ENCODE measurements at places on chromosomes 7 and 10. TPM values are rescaled to one million over a fixed set of nuclear protein-coding genes. Genes with fewer than 3 reads are reported as not detected.

DNA sequence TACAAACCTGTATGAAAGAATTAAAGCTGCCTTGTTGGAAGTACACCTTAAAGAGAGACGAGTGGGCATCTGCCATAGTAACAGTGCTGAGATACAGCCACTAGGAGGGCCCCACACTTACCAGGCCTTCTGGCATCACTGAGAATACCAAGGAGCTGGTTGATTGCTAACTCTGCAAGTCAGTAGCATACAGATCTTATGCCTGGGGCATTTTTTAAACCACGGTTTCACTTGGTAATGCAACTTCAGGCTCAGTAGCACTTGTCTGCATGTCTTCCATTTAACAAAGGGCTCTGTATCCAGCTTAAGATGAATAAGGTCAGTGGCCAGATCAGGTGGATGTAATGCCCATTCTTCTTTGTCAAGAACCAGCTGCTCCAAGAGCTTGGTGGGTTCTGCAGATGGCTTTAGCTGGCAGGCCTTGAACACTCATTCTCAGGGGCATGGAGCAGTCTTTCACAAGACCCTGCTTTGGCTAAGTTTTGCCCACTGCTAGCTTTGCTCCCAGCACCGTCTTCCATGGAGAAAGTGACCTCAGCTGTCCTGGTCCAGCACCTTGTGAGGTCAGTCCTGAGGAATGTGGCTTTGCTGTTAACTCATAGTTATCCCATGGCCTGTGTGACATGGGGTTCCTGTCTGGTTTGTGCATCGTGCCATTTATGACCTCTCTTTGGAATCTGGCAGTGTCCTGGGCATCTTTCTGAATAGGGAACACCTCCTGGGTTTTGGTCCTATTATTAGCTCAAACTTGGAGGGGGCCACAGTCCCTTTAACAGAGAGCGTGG lies 68.1 kb downstream of the BMPER start:
- no peak for DNase-seq

DNA sequence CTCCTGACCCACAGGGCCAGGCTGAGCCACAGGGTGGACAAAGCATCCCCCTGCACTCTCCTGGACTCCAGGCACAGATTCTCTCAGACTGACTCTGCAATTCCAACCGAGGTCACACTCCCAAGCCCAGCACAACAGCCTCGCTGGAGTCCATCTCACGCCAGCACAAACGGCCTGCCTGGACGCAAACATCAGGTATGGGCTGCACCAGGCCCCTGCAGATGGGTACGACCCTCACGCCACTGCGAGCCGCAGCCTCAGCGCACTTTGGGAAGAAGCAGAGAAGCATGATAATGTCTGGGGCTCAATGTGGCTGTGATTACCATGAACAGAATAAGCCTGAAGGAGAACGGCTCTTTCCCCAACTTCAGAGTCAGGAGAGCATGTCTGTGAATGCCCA lies 66.4 kb upstream of the CFAP46 start:
- DNase-seq = no peak

- DNase-seq = no peak
These were observed 87.6 kb downstream of the XRCC2 start for GRCh38 chr7:152588350-152588749.

GRCh38 chr10:72812753-72813430 lies 80.6 kb upstream of the OIT3 start:
- no peak for DNase-seq

GSTO2 gene
- total RNA-seq = 3.0 TPM

ZNF775 gene
- total RNA-seq = 4.2 TPM

ASZ1 gene
- not detected for total RNA-seq
